ENCODE measurements at places on chromosomes 2 and 18.

- no peak for DNase-seq
Observed at GRCh38 chr2:160613466-160614153, 120.0 kb upstream of the RBMS1 start.

DNA sequence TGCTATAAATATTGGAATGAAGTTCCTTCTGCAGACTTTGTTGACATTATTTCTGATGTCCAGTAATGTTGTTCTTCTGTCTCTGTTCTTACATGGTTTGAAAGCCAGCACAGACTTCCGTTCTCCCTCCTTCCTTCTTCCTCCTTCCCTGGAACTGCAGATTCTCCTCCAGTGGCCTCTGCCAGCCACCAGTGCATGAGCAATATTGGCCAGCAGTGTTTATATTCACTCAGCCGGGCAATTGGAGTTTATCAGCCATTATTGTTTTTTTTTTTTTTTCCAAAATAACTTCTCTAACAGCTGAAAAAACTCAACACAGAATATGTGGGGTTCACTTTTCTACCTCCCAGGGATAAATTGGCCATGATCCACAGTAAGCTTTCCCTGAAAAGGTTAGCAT is 86.8 kb downstream of the ADCYAP1 start:
- no peak for DNase-seq

DNA sequence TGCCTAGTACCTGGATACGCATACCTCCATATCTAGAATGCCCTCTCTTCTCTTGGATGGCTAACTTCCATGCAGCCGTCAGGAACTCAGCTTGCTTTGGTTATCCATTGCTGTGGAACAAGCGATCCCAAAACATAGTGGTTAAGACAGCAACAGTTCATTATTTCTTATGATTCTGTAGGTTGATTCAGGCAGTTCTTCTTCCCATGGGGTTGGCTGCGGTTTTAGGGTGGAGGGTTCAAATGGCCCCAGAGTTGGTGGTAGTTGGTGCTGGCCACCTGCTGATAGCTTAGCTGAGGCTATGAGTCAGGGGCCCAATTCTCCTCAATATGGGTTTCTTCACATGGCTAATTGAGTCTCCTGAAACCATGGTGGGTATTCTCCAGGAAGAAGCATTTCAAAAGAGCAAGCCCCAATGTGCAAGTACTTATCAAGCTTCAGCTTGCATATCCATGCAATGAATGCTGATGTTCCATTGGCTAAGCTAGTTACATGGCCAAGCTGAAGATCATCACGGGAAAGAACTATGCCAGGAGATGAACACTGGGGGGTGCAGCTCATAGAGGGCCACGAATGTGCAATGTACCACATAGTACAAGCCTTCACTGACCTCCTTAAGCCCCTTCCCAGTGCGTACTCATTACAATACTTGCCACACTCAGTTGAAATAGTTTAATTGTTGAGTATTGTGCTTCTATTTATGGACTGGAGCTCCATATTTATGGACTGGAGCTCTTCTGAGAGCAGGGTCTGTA is 10.0 kb upstream of the RHOB start:
- no peak for DNase-seq

DNA sequence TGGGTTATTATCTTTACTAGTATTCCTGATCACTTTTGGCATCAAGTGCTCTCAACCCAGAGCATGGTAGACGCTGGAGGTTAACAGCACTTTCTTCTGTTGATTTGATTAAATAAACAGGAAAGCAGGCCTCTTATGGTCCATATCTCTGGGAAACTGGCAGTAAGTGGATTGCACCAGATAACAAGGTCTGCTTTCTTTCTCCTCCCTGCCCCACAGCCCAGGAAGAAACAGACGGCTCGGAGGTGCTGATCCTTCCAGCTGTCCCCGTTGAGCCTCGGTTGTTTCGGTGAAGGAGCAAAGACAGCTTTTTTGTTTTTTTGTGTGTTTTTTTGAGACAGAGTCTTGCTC is 100.8 kb upstream of the KCTD1 start:
- no peak for DNase-seq

DNA sequence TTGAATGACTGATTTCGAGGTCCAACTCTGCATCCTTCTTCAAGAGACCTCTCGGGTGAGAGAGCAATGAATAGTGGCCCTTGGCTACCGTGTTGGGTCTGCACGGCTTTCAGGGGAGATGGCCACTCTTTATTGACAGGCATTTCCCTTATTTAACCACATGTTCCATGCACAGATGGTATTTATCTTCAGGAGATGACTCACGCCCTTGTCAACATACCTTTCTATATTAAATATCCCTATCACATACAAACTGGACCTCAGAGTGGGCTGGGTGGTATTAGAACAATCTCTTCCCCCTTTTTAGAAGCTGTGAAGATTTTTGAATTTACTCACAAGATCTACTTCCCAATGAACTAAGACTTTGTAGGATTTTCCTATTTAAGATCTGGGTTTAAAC is 109.6 kb upstream of the CDC42EP3 start:
- DNase-seq: no peak

- DNase-seq: no peak
Observed at GRCh38 chr18:75341267-75341666, 86.2 kb downstream of the SMIM21 start.

DNA sequence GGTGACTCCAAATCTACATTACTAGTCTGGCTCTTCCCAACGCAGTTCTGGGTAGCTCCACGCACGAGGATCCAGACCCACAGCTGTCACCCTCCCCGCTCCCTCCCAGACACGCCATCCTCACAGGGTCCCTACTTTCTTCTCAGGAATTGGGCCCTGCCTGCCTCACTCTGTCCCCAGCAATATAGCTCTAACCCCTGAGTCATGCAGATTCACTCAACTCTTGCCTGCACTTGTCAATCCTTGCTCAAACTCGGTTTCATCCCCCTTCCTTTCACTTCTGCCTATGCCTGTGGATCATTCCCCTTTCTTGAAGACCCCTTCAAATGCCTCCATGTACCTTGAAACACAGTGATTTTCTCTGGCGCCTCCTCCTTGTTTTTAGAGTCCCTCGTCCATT is 5.0 kb downstream of the ST8SIA5 start:
- no peak for DNase-seq

DNA sequence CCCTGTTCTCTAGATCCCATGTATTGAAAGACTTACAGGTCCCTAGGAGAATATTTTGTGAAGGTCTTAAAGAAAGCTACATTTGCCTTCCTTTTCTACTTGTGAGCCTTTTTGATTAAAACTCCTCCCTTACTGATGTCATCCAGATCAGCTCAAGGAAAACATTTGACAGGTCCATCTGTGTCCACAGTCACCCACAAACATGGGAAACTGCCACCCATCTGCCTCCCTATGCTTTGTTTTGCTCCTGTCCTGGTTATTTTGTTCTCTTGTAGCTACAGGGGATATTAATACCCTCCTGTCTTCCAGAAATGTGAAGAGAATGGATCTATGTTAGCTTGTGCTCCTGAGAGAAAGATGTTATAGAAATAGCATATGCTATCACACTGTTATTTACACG is 203.6 kb upstream of the GALNT5 start:
- DNase-seq: no peak

GRCh38 chr18:31302991-31303390 is 15.0 kb upstream of the DSG1 start:
- no peak for DNase-seq

DNA sequence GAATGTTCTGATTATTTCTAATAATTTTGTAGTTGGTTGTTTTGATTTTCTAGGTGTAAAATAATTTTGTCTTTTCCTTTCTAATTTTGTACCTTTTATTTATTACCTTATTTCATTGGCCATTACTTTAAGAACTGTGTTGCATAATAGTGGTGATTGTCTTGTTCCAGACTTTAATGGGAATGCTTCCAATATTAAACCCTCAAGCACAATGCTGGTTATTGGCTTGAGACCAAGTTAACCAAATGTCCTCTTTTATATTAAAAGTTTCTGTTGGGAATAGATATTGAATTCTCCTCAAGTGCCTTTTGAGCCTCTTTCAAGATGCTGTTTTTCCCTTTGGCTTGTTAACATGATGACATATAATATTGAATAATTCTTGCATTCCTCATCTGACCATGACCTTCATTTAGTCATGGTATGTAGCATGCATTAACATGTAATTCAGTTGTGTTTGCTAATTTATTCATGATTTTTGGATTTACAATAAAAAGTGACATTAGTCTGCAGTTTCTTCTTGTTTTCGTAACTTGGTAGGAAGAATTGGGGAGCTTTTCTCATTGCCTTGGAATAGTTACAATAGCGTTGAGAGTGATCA is 141.7 kb downstream of the DIS3L2 start:
- DNase-seq: no peak

DNA sequence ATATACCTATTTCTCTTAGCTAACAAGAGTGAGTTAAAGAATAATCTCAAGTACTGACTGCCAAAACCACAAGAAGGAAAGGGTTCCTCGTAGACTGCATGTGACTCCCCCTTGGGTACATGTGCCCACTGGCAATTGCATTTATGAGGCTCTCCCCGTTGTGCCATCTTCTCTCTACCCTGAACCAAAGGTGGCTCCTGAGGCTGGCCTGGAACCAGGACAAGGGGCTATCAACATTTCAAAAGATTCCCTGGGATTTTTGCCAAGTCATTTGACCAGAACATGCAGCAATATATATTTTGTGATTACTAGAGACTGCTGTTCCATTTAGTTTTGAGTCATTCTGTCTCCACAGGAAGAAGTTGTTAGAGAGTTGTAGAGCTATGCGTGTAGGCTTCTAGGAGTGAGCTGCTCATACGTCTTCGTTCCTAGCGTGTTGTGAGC is 45.8 kb downstream of the LAMA3 start:
- no peak for DNase-seq

- no peak for DNase-seq
Observed at GRCh38 chr2:73718851-73719621, 18.1 kb downstream of the TPRKB start.

GRCh38 chr2:123040506-123040905 is 984.6 kb upstream of the CNTNAP5 start:
- no peak for DNase-seq

DNA sequence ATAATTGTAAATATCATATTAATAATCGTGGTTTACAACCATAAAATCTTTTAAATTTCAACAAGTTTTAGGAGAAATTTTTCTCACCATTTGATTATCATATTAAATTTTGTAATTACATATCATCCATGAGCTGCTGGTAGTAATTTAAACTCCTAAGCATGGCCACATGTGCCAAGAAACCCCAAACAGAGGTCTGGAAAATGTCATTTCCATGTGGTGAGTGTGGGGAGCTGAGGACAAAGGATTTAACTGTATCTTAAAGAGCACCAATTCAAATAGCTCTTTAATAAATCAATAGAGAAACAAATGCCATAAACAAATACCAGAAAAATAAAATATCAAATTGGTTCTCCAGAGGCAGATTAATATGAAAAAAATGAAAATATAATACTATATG is 26.3 kb downstream of the PSME4 start:
- no peak for DNase-seq

DNA sequence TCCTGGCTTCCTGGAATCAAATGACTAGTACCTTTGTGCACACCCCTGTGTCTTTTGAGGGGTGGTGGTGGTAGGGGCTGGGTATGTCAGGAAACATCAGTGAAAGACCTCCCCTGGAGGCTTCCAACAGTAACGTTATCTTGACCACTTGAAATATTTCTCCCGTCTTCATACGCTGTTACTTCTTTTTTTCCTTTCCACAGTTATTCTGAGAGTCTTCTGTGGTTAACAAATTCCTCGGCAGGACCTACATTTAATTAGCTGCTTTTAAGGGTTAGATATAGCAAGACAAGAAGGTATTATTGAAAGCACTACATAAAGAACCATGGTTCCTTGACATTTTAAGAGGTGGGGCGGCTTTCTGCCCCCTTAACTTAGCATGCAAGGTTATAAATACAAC is 34.6 kb downstream of the UGP2 start:
- DNase-seq: no peak

DNA sequence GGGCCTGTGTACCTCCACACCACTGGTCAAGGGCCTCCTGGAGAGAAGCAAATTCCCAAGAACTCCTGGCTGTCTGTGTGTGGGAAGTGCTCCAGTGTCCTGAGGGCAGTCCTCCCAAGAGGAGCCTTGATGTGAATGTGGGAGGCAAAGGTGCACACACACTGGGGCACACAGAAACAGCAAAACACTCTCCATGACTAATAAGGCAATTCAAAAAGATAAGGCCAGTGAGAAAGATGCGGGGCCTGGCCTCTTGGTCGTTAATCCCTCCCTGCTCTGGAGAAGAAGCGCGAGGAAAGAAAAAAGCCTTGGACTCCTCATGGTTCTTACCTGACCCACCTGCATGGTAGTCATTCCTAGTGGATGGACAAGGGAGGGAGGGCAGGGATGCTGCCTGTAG is 373.2 kb downstream of the SLC4A3 start:
- no peak for DNase-seq

DNA sequence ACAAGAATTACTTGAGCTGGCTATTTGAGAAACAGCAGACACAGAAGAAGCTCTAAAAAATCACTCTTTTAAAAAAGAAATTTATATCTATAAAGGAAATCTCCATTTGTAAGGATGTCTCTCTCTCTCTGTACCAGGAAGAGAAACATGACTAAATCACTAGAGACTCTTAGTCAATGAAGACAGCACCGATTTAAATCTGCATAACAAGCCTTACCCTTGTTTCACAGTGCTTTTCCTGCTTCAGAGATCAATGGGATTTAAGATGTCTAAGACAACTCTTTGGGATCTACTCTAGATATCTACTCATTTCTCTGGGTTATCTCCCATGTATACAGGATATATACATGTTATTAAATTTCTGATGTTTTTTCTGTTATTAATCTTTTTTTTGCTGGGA is 359.2 kb upstream of the RND3 start:
- no peak for DNase-seq

- no peak for DNase-seq
Observed at GRCh38 chr18:68172842-68173549, 541.9 kb downstream of the TMX3 start.

- DNase-seq: no peak
Observed at GRCh38 chr2:40512256-40512655, 60.4 kb upstream of the SLC8A1 start.

DNA sequence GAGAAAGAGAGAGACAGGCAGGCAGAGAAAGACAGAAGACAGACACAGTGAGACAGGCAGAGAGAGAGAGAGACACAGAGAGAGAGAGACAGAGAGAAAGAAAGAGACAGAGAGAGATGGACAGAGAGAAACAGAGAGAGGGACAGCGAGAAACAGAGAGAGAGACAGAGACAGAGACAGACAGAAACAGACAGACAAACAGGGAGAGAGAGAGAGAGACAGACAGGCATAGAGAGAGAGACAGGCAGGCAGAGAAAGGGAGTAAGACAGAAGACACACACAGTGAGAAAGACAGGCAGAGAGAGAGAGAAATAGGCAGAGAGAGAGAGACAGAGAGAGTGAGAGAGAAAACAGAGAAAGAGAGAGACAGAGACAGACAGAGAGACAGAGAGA is 105.3 kb upstream of the ANKRD30BL start:
- no peak for DNase-seq

GRCh38 chr2:45280794-45281193 is 271.5 kb upstream of the SIX2 start:
- DNase-seq: no peak

Measured in activated naive CD4-positive, alpha-beta T cell treated with anti-CD3 and anti-CD28 coated beads for 36 hours (primary cell).